ENCODE measurements at places on chromosomes 5 and 9.

- no peak for DNase-seq
Measured at GRCh38 chr9:125428902-125429467, 167.4 kb downstream of the GAPVD1 start.

- DNase-seq, result peak; percentile 80
Measured at GRCh38 chr5:62606878-62607277, 28.3 kb downstream of the LRRC70 start.

DNA sequence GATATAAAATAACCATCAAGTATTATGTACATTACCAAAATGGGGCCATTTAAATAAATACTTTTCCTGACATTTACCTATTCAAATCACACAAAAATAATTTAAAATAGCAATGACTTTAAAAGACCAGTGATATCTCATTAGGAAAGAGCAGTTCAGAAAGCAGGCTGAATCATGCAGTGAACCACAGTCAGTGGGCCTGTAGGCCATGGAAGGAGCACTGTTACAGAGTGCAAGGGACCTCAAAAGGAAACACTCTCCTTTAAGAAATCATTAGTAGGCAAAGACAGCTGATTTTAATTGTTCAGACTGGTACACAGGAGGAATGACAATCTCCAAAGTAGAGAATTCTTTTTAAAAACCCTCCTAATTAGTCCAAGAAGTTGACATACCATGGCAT lies 283.5 kb upstream of the EFNA5 start:
- no peak for DNase-seq

GRCh38 chr9:120267929-120268328 lies 312.0 kb downstream of the CDK5RAP2 start:
- DNase-seq, result no peak

DNA sequence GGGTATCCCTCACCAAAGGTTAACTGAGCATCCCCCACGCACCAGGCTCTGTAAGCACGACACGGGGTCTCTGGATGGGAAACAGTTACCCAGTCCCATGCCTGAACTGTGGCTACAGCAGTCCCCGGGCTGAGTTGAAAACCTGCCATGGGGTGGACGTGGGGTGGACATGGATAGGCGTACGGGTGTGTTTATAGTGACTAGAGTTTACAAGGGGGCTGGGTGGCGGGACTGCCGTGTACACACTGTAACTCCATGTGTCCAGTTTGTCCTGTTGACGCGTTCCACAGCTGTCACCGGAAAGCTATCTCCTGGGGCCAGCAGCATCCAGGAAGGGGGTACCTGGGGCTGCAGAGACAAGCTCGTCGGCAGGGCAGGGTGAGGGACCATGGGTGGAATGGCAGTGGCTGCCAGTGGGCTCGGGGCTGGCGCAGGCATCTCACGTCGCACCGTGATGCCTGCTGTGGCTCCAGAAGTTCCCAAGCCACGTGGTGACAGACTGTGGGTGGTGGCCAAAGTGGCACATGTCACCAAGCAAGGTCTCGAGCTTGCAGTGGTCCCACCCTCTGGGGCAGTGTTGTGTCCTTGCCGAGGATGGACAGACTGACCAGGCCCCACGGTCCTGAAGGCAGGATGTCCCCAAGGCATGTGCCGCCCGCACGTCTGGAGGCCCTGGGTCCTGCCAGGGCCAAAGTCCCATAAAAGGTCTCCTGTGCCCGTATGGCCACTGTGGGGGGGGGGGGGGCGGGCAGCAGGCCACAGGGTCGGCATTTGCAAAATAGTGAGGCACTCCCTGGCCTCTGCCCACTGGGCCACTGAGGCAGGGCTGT lies 29.3 kb upstream of the RNF130 start:
- DNase-seq, result no peak

DNA sequence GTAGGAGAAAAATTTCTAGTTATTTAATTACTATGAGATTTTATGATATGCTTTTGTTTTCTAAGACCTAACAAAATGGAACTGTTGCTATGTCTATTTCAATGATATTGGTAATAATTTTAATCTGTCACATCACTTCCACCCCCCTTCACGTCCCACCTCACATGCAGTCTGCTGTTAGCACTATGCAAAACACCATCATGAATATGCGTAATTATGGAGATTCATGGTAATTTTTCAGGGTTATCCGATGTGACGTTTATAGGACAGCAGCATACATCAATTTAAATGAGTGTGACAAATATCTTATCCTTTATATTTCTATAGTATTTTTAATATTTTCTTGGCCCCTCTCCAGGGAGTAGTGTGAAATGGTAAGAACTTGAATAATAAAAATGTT lies 283.8 kb upstream of the TMEM161B start:
- DNase-seq, result no peak

GRCh38 chr9:34997379-34997781 lies 7.8 kb downstream of the DNAJB5 start:
- no peak for DNase-seq

DNA sequence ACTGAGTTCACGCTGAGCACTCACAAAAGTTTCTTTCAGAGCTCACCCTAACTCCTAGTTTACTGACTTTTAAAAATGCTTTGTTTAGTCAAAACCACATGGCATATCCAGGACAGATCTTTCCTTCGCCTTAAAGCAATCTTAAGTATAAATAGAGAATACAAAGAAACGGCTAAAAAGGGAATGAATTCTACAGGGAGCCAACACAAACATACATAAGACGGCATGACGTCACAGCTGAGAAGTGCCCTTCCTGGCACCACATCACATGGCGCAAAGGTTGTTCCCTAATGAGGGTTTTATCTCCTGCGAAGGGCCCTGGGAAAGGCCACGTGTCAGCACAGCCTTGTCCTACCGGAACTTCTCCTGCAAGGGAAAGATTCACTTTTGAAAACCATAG lies 141.3 kb downstream of the IRX1 start:
- peak; percentile 5 for DNase-seq

- no peak for DNase-seq
Measured at GRCh38 chr5:5313101-5313635, 109.3 kb upstream of the ICE1 start.

GRCh38 chr5:177310757-177311391 lies 824 bp downstream of the MXD3 start:
- DNase-seq, result no peak

GRCh38 chr5:2191972-2192371 lies 309.2 kb upstream of the IRX4 start:
- DNase-seq, result no peak

DNA sequence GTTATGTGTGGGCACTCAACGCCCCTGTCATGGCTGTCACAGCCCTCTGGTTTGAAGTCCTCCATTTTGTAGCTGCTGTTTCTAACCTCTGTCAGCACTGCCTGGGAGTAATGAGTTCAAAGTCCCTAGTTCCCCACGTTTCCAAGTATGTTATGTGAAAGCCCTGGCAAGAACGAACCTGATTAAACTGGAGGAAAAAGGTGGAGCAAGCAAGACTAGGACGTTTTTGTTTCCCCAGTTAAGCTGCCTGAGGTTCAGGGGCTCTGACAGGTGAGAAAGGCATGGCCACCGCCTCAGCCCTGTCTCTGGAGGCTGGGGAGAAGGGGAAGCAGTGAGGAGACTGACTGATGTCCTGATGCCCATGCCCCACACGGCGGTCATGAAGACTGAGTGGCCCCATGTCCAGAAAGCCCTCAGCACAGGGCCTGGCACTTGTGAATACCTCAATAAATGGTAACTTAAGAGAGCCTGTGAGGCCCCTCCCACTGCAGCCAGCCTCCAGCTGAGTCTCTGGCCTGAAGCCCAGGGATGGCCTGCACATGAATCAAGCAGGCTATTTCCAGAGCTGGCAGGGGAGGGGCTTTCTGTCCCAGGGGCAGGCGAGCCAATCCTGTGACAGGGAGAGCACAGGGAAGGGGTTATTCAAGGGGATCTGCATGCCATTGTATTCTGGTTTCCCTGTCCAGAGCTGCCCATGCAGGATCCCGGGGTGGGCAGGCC lies 61.8 kb downstream of the PFDN1 start:
- DNase-seq, result peak; percentile 97

- DNase-seq, result peak; percentile 87
Measured at GRCh38 chr9:14251154-14252071, 62.5 kb downstream of the NFIB start.

DNA sequence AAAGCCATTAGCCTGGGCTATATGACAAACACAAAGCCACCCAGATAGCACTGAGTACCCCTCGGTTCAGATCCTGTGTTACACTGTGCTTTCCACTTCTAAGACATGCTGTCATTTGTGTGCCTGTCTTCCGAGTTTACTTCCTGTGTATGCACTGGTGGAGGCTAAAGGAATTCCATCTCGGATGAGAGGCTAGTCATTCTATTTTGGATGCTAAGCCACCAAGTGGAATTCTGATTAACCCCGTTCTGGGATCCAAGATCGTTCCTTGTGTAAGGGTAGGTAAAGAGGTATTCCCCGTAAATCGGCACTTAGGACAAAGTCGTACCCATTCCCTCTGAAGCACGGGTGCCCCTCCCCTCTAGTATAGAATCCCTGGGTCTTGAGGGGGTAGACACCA lies 8.7 kb downstream of the PROP1 start:
- no peak for DNase-seq

DNA sequence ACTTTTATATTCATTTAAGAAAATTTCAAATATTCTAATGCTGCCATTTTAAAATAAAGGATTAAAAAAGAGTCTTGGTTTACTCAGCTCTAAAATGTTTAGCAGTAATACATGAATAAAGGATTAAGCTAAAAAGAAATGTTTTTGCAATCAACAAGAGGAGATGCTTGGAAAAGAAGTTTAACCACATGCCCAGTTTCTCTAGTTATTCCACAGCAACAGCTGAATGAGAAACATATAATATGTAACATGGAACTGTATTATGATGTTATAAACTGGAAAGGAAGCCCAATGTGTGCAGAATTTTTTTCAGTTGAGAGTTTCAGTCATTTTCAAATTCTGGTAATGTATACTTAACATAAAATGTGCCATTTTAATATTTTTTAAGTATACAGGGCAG lies 76.5 kb upstream of the ALDH1A1 start:
- no peak for DNase-seq

GRCh38 chr9:136725612-136726011 lies 13.2 kb downstream of the DIPK1B start:
- no peak for DNase-seq

All from pons (tissue), 1 donor.